ENCODE measurements at places on chromosomes 7 and 10. TPM values are rescaled to one million over a fixed set of nuclear protein-coding genes. Genes with fewer than 3 reads are reported as not detected.

The MBLAC1 gene
- 5.7 TPM for total RNA-seq

The RSPH10B gene
- not detected for total RNA-seq

The AQP1 gene
- 3.8 TPM for total RNA-seq

The NEUROG3 gene
- not detected for total RNA-seq

The PURB gene
- 12.5 TPM for total RNA-seq

The PHYHIPL gene
- total RNA-seq = not detected

The NKX2-3 gene
- not detected for total RNA-seq

The SLC18A3 gene
- not detected for total RNA-seq

The CLRN3 gene
- total RNA-seq = not detected

The GPRIN2 gene
- total RNA-seq = not detected

The CPA5 gene
- total RNA-seq = not detected

The PPP1R17 gene
- total RNA-seq = not detected

The VPS37D gene
- 3.1 TPM for total RNA-seq

The EIF5AL1 gene
- 0.49 TPM for total RNA-seq

The OR9A2 gene
- not detected for total RNA-seq

The SLC16A9 gene
- 0.37 TPM for total RNA-seq

The PTPN20 gene
- total RNA-seq = 4.5 TPM

The ANK3 gene
- 162 TPM for total RNA-seq

The SLC35B4 gene
- total RNA-seq = 6.3 TPM

The PLCE1 gene
- total RNA-seq = 4.9 TPM

Data from cardiac ventricle fibroblast (primary cell).